ACHN (cell line): ENCODE measurements at places on chromosomes 7 and 10.

DNA sequence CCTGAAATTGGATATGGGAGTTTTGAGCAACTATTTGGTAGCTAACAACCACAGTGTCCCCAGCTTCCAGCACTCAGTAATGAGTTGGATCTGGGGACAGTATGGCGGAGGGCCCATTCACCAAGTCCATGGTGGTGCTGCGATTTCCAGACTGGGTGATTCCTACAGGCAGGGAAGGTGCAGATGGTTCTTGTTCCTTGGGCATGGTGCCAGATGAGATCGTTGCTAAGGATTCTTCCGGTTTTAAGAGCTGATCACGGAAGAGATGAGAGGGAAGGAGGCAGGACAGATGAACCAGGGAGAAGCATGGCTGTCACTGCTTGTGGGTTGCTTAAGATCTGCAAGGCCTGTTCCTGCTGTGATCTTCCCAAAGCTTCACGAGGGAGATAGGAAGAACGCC lies 380.3 kb downstream of the TCERG1L start:
- DNase-seq = no peak

GRCh38 chr7:131630427-131630826 lies 74.0 kb upstream of the PODXL start:
- DNase-seq = no peak

GRCh38 chr7:108403597-108404217 lies 52.5 kb downstream of the NRCAM start:
- DNase-seq = no peak

DNA sequence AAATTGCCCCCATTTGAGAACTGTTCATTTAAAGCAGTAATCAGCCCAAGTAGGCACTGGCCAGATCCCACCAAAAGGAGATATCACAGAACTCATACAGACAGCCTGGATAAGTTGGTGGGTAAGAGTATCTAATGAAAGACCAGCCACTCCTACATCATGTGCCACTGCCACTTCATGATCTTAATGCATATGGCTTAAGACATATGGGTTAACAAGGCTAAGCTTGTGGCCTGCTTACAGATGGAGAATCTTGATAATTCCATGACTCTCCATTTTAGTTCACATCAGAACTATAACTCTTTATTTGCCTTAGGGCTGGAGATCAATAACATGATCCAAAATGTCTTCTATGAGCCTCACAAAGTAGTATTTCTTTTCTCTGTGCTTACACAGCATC lies 6.8 kb upstream of the IFIT1B start:
- no peak for DNase-seq

DNA sequence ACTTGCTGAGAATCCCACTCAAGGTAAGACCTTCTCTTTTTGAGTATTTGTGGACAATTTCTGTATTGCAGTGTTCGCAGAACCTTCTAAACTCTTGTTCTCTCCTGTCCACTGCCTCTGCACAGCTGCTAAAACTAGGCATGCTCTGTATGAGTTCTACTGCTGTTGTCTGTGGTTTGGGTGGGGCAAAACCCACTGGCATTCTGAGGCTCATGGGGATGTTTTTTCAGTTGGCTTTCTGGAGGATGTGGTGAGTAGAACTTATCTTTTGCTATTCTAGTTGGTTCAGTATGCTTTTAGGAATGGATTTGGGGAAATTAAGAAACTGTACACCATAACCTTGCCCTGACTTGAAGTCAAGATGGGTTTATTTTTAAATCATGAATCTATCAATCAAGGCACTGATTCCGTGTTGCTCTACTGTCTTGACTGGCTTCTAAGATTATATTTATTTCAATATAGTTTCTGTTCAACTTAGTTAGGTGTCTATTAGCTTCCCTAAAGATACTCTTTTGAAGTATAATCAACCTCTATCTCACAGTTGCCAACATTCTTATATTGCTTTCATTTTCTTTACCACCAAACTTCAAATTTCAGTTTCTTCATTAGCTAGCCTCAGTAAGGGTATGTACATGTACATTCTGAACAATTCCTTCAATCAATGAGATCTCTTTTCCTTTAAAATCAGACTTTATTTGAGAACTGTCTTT lies 25.0 kb upstream of the C1GALT1 start:
- DNase-seq = peak; percentile 62

DNA sequence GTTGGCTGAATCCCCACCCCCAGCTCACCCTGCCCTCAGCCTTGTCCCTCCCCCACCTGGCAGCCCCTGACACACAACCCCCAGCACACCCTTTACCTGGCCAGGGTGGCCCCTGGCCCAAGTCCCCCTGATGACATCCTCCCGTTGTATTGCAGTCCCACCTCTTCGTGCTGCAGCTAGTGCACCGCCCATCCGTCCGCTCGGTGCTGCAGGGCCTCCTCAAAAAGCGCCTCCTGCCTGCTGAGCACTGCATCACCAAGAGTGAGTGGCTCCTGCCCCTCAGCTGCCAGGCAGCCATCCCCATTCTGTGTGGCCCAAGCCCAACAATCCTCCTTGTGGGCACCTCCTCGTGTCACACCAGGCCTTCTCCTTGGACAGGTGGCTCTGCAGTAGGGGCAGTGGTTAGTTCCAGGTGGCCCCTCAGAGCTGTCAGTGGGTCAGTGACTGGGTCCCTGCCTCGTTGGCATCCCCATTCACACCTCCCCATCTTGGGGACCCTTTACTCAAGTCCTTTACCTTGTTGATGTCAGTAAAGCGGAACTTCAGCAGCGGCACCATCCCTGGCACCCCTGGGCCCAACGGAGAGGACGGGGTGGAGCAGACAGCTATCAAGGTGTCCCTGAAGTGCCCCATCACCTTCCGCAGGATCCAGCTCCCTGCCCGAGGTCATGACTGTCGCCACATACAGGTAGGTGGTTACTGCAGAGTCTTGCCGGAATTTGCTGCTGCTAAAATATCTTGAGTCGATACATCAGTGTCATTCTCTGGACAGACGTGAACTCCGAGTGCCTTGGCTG lies 14.3 kb downstream of the ZMIZ2 start:
- no peak for DNase-seq

DNA sequence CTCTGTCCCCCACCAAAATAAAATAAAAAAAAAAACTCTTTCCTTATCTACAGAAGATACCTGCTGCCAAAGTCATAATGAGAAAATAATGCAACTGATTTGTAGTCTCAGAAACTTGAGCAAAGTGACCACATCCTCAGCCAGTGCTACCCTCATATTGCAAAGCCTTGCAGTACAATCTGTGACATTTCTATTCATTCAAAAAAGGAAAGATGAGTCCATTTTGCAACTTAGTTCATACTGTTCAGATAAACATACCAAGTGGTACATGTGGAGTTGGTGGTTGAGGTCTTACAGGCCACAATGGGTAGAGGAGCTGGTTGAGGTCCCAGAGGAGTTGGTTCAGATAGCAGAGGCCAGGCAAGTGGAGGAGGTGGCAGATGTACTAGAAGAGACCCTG lies 6.5 kb upstream of the EIF5AL1 start:
- no peak for DNase-seq

GRCh38 chr10:76388321-76389023 lies 957.0 kb downstream of the LRMDA start:
- DNase-seq = no peak
